Foreskin fibroblast (primary cell): ENCODE measurements at places on chromosomes 4 and X.

DNA sequence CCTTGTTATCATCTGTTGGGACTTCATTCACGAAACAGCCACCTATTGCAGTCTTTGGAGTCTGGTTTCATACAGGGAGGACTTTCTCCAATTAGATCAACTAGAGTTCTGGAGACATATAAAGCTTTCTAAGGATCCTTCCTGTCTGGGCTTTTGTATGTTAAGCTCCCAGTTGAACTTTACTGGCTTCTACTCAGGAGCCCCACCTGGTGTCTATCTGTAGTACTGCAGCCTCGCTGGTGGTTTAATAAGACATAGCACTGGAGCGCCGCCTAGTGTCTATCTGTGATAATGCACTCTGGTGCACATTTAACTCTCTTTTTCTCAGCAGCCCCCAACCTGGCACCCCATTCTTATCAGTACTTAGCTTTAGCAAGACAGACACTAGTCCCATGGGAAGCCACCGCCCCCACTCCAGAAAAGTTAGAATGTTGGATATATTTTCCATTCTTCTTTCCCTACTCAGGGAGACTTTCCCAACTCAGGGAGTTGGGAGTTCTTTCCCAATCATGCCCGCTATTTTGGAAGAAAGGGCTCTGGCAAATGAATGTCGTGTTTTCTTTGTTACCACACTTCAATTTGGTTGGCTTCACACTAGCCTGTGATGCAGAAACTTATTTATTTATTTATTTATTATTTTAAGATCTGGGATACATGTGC lies 36.9 kb upstream of the SYTL4 start:
- DNase-seq, result peak; percentile 67

DNA sequence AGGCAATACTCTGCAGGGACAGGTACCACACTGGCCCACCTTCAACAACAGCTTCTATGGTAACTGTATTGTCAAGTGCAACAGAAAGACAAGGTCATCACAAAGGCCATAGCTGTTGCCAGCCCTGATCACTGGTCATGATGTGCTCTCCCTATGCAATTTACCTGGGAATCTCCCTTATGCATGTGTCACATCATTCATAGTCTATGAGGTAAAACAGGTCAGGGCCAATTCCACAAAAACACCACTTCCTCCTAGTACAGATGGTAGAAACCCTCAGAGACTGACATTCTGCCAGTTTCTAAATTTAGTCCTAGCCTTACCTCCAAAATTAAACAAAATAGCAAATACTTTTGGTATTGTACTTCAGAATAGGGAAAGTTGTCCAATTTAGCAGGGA lies 132.8 kb downstream of the MGST2 start:
- DNase-seq, result no peak

DNA sequence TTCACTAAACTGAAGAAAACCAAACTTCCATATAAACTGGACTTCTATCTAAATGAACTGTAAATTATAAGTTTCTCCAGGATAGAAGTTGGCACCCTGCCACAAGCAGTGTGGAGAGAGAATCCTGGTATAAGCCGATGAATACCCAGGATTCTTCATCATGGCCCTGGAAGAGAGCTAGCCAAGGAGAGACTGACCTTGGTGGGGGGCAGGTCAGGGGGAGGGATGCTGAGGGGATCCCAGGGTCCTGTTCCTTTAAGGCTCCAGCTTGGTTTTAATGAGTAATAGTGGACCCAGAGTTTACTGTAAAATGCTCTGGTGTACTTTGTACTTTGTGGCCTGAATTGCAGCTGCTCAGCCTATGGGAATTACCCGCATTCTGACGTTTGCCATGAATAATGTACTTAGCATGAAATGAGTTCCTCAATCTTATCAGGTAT lies 16.9 kb downstream of the RASSF6 start:
- peak; percentile 49 for DNase-seq

DNA sequence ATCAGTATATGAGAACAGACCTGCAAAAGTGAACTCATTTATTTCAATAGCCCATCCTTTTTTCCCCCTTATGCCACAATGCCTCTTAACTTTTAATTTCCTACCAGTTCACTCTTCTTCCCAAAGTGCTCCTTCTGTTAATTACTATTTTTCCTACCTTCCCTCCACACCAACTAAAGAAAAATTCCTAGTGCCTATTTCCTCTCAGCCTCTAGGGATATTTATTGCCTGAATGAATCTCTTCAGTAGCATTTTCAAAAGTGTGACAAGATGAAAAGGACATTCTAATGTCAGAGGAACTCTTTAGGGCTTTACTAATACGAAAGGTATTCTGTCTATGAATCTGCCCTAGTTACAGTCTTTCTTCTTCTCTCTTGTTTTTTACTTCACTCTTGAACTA lies 181.1 kb upstream of the SPRY1 start:
- DNase-seq, result no peak

DNA sequence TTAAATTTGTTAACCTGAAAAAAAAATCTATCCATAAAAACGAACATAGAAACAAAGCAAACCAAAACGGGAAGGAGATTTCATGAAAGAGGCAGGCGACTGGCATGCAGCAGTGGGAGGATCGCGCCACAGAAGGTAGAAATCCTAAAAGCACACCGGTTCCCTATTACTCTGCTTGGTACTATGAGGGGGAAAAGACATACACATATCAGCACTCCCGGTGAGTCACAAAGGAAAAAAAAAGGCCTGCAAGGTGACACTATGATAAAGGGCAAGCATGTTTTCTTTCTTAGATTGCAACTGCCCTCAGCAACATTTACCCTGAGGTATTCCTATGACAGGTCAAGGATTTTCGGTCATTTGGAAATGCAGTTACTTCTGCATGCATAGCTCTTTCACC lies 60.6 kb upstream of the NAP1L5 start:
- DNase-seq, result peak; percentile 22

DNA sequence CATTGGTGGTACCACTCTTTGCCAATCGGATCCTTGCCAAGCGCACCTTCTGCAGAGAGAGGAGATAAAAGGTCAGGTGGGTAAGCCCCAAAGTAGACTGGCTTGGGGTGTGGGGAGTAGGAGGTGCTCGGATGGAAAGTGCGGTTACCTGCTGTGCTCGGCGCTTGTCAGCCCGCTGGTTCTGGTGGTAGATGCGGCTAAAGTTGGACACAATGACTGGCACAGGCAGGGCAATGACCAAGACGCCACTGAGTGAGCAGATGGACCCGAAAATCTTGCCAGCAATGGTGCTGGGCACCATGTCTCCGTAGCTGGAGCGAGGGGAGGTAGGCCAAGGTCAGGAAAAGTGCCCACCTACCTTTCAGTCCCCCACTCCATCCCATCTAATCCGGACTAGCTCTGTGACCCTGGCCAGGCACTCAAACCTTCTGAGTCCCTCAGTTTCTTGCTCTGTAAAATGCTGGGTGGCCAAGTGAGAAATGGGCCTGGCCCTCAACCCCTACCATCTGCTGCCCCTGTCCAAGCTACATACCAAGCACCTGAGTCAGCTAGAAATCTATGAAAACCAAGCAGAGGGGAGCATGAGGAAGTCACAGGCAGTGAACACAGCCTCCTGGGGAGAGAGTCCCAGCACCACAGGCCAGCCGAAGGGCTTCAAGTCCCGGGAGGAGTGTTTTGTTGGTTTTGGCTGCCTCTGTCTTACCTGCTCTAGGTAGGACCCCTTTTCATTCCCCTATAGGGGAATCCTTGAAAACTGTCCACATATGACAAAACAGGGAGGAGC lies 4.7 kb downstream of the KCND1 start:
- peak; percentile 52 for DNase-seq

DNA sequence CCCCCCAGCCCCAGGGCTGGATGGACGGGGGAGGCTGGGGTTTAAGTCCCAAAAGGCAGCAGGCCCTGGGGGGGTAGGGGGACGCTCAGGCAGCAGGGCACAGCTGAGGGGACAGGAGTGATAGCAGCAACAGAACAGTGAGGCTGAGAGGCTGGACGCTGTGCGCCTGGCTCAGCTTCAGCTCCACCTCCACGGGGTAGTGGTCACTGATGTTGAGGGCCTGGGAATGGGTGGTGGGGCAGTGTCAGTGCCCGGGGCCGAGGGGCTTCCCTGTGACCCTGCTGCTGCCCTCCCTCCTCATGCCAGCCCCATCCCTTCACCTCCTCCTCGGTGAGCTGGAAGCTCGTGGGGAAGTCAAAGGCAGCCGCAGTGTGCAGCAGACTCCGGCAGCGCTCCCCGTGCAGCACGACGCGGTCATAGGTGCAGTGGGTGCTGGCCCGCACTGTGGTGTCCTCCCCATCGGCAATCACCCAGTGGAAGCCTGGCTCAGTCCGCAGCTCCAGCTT lies 4.5 kb downstream of the RPL10 start:
- no peak for DNase-seq

DNA sequence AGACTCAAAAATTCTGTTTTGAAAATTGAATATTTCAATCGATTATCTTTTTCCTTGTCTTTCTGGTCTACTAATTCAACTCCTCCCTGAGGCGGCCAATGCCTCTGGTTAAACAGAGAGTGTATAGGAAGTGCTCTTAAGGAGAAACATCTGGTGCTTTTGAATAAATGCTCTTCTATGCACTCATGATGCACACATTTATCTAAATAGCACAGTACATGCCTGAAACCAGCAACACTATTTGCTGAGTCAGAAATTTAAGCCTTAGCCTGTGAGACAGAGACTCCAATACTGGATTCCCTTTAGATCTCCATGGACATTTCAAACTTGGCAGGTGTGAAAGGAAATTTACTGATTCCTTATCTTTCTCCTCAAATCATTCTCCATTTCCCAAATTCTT lies 118.6 kb downstream of the SLIT2 start:
- peak; percentile 51 for DNase-seq

DNA sequence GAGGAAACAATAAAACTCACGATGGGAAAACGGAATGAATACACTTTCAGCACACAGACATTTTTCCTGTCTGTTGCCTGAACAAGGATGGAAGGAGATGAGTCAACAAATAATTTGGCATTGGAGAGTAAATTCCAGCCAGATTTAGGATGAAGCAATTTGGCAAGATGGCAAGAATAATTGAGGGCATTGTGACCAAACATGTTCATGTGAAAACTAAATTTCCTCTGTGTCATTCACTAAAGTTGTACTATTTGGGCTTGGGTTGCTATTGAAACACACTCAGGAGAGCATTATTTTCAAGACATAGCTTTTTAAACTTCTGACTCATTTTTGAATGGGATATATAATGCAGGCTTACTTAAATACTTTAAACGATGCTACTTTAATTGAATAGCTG lies 1614.4 kb downstream of the PCDH19 start:
- DNase-seq, result no peak

GRCh38 chrX:13752646-13753045 lies 18.1 kb downstream of the OFD1 start:
- DNase-seq, result no peak

GRCh38 chrX:153445856-153446635 lies at the start of gene TREX2:
Gene TREX2, minus strand, starts transcription at chrX:153446056. Its CDS starts 626 bp downstream, at chrX:153445430.
- no peak for DNase-seq

- peak; percentile 80 for DNase-seq
Observed at GRCh38 chr4:14091966-14092365, 464.4 kb upstream of the BOD1L1 start.

GRCh38 chr4:110034026-110034393 lies 121.3 kb downstream of the EGF start:
- no peak for DNase-seq

DNA sequence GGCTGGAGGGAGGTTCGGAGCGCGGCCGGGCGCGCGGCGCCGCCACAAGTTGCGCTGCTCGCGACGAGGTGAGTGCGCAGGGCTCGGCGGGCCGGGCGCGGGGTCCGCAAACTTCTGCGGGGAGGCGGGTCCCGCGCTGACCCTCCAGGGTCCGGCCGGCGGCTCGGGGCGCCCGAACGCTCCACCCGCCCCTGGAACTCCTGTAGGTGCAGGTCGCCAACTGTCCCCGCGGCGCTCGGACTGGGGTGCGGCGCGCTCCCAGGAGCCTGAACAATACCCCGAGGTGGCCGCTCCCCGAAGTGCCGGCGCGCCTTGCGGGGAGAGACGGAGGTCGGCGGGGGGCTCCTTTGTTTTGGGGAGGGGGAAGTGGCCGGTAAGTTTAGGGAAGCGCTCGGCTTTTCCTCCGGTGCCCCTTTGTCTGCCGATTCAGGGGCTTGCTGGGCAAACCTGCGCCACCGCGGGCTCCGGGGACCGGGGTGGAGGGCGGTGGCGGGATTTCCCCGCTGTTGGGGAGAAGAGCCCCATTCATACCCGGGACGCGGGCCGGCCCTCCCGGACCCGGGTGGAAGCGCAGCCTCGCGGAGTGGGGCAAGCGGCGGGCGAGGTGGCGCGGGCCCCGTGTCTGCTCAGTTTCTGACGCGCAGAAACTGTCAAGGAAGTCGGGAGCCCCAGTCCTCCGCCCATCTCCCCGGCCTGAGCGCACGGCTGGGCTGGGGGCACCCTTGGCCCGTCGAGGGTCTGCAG lies 694 bp downstream of the TBL1X start:
- peak; percentile 17 for DNase-seq

- no peak for DNase-seq
Observed at GRCh38 chr4:14254252-14254651, 626.7 kb upstream of the BOD1L1 start.

DNA sequence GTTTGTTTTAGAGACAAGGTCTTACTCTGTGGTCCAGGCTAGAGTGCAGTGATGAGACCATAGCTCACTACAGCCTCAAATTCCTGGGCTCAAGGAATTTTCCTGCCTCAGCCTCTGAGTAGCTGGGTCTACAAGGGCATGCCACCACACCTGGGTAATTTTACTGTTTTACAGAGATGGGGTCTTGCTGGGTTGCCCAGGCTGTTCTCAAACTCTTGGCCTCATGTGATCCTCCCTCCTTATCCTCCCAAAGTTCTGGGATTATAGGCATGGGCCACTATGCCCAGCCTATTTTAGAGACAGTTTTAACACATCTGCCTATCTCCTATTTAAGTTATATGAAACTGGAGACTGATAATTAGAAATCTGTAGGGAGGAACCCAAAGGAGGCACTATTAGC lies 53.8 kb downstream of the SPRY1 start:
- no peak for DNase-seq

DNA sequence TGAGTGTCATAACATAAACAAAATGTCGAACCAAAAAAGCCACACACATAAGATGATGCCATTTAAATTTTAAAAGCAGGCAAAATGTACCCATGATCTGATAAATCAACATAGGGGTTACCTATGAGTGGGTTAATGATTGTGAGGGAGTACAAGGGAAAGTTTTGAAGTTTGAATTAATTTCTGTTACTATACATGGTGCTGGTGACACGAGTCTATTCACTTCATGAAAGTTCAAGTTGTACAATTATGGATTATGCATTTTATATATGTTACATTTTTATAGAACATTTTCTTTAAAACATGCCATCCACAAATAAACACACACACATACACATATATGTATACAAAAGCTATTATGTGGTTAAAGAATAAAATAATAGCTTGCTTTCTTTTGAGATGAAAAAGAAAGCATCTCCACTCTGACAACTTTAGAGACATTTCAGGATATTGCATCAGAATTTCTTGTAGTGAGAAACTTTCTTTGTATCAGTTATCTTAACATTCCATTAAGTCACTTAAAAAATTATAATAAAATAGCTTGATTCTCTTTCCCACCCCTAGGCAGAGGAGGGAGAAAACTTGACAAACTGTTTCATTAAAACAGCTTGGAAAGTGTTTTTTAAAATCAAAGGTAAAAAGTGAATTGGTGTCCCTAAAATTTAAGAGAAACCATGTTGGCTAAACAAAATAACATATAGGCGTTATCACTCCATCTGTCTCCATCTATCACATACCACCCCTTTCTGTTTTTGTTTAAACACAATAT lies 891.8 kb upstream of the NDST4 start:
- DNase-seq, result no peak
